Ascending aorta (tissue), 2 donors: ENCODE measurements at places on chromosomes 5 and 9. TPM values are rescaled to one million over a fixed set of nuclear protein-coding genes. Genes with fewer than 3 reads are reported as not detected.

- no peak overlapping the region for H3K4me3 ChIP-seq
- H3K27ac ChIP-seq, result no peak overlapping the region
- no peaks in the 10 kb centered on the region for H3K36me3 ChIP-seq
- H3K4me1 ChIP-seq, result no peaks in the 10 kb centered on the region
- DNase-seq, result no peak
These were observed 9.3 kb downstream of the OR1N2 start for GRCh38 chr9:122562134-122562760.

DNA sequence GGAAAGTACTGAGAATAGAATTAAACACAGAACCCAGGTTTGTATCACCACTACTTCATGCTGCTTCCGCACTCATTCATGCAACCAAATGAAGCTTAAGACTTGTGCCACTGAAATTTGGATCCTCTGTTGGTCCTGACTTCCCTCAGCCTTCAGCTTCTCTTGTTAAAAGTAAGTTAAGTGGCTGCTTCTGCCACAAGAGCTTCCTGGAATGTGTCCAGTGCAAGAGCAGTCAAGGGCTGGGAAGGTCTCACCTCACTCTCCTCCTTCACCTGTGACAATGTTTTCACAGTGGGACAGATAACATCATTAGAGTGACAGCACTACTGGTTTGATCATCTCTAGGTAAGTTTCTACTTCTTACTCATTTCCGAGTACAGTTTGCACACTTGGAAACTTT lies 7.9 kb downstream of the SNCAIP start:
- H3K36me3 ChIP-seq, result peaks cover 5% of the 10 kb centered on the region
- no peak overlapping the region for H3K27ac ChIP-seq
- H3K4me3 ChIP-seq, result no peak overlapping the region
- DNase-seq, result no peak

GRCh38 chr5:142663246-142663645 lies 22.6 kb downstream of the FGF1 start:
- H3K36me3 ChIP-seq, result no peaks in the 10 kb centered on the region
- no peaks in the 10 kb centered on the region for H3K4me1 ChIP-seq
- peak; percentile 5 for DNase-seq
- no peak overlapping the region for H3K27ac ChIP-seq
- H3K4me3 ChIP-seq, result no peak overlapping the region

DNA sequence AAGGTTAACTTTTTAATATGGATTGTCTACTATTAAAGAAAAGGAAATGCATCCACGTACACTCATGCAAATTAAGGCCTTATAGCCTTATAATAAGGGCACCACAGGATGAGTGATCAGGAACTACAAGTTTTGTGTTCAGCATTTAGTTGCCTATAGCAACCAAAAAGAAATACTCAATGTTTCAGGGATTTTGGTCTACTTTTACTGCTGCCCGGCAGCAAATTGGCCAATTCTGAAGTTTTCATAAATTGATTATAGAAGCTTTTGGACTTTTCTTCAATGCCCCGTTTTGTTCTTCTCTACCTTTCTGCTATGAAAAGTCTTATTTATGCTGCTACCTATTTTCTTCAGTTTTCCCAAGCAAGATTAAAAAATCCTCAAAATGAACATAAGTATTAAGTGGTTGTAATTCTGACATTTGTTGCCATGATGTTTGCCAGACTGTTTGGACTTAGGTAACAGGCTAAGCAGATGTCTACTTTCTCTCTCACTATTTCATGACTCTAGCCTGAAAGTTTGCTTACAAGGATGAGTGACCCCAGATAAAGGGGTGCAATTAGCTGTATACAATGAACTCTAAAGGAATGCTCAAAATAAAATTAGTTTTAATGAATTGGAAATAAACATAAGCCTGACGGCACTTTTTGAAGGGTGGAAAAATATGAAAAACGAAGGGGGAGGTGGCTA lies 391.5 kb upstream of the DAB2 start:
- H3K27me3 ChIP-seq, result no peaks in the 10 kb centered on the region
- DNase-seq, result no peak
- no peak overlapping the region for H3K27ac ChIP-seq
- H3K4me1 ChIP-seq, result no peaks in the 10 kb centered on the region
- H3K4me3 ChIP-seq, result no peak overlapping the region

DNA sequence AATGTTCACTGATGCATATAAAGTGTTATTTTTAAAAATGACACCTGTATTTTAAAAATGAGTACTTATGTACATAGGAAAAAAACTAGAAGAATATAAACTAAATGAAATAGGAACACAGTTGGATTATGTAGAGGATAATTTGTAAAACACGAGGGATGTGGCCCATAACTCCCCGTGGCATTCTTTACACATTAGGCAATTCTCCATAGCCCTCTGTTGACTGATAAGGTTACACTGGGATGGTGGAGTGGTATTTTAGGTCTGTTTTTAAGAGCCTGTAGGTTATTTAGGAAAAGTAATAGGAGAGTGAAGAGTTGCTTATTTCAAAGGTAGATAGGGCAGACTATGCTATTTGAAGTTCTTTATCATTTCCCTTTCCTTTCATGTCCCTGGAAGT lies 1.8 kb downstream of the CAVIN4 start:
- H3K36me3 ChIP-seq, result no peaks in the 10 kb centered on the region
- no peak for DNase-seq
- no peak overlapping the region for H3K27ac ChIP-seq
- no peak overlapping the region for H3K4me3 ChIP-seq
- H3K4me1 ChIP-seq, result peaks cover 3% of the 10 kb centered on the region
- H3K27me3 ChIP-seq, result no peaks in the 10 kb centered on the region

GRCh38 chr9:83533296-83533695 lies 4.9 kb downstream of the FRMD3 start:
- H3K4me1 ChIP-seq, result no peaks in the 10 kb centered on the region
- H3K4me3 ChIP-seq, result no peak overlapping the region

LYRM7 gene
- 0.32 TPM for total RNA-seq

MYORG gene
- total RNA-seq, result 11.0 TPM

C1QTNF3 gene
- 1.3 TPM for total RNA-seq

STK32A gene
- total RNA-seq, result 6.2 TPM

RAB24 gene
- 68.8 TPM for total RNA-seq

S1PR3 gene
- total RNA-seq, result 59.3 TPM
